ENCODE measurements at places on chromosomes 7 and 10.

DNA sequence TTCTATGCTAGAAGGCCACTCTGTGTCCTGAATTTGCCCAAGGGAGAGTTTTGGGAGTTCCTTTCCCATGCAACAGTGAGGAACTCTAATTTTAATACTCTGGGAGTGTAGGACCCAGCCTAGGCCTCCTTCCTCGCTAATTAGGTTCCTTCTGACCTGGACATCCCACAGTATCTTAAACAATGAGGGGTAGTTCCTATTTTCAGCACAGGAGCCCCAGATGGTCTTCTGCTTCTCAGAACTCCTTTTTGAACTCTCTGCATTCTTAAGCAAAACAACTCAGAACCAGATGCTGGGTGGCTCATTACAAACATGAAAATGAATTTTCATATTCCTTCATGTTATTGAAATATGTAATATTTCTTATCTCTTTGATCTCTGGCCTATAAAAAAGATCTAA lies 116.9 kb downstream of the LRMDA start:
- DNase-seq: no peak

GRCh38 chr7:70188901-70189650 lies 590.8 kb downstream of the AUTS2 start:
- DNase-seq: no peak

DNA sequence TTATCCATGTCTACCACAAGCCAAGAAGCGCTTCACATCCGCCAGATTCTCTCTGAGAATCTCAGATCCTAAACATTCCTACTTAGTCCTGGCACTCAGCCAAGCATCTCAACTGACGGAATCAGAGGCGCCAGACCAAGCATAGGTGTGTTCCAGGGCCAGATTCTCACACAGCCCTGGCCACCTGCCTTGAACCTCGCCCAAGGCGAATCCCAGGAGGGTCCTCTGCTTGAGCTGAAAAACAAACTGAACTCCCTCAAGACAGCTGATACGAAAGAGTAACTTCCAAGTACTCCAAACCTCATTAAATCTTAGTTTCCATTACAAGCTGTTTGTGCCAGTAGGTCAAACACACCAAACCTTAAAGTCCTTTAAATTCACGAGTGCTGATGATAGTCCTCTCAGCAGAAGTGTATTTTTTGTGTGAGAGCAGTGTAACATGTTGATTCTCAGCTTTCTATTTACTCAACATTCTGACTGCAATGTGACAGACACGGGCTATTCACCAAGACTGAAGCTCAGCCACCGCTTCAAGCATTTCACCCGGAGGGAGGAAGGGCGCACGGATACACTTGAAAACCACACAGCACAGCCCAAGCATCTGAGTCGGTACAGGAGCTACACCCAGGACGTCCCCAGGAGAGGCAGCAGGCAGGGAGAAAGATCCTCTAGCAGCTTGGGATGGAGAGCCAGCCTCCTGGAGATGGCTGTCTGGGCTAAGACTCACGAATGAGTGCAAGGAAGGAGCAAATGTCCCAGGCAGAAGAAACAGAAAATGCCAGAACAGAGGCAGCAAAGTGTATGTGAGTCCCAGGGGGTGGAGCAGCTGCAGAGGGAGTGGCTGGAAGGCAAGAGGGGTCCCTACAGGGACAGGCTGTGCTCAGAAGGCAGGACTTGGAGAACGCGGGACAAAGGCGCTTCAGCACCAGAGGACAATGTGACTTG lies 6.0 kb downstream of the PARD3 start:
- DNase-seq: no peak

DNA sequence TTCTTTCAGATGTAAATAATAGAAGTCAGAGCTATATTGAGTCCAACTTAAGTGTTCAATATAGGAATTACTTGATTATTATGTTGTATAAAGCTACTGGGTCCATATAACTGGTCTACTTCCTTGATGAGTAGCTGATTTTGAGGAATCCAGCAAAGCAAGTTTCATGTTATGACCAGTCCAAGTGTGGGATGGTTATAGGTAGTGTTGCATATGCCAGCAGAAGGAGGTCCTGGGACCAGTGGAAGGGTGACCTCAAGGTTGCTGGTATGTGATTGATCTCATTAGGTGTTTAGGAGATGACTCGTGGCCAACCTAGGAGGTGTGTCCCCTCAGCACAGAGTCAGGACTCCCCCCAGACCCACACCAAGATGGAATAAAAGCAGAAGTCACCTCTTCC lies 551.5 kb downstream of the KCNMA1 start:
- DNase-seq: no peak

DNA sequence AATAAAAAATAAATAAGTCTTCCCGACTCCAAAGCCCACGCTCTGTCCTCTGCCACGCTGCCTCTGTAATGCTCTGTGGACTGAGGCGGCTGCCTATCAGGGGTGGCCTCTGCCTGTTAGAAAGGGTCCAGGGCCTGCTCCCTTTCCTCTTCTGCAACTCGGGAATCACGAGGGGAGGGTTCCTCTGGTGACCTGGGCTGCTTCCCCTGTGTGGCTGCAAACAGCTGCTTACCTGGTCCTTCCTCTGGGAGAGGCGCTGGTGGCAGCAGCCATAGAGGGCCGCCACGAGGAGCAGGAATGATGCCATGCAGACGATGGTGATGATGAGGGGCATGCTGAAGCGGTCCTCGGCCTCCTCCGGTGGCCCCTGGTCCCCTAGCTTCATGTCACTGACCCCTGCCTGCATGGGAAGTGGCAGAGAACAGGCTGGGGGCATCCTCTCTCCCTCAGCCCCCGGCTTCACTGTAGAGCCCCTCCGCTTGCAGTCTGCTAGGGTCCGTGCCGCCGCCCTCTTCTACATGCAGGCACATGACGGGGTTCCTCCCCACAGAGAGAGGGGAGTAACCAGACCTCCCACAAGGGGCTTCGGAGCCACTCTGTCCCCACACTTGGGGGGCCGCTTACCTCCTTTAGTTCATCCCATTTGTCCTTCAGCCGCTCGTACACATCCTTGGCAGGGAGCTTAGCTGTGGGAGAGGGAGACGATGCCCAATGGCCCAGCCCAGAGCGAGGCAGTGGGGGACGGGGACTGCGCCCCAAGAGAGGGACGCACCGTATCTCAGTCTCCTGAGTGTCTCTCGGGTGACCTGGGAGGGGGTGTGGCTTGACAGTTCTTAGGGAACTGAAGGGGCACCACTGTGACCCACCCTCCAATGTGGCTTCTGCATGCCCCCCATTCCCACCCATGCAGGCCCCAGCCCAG lies 50.5 kb downstream of the PODXL start:
- no peak for DNase-seq

- DNase-seq: no peak
Observed at GRCh38 chr10:26503911-26504310, 65.8 kb downstream of the APBB1IP start.

DNA sequence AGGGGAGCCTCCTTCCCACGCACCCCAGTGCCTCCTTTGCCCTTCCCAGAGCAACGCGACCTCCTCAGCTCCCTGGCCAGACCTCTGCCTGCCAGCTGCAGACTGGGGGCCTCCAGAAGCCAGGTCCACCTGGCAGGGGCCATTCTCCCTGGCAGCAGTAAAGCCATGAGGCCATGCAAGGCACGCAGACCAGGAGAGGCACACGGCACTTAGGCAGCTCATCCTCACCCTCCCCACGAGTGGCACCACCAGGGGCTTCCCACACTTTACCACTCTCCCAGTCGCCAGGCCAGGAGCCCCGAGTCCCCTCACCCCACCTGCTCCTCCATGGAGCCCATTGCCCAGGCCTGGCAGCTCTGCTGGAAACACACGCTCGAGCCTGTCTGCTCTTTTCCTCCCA lies 85.4 kb downstream of the PROSER2 start:
- no peak for DNase-seq

GRCh38 chr10:97914171-97914836 lies 64.7 kb downstream of the GOLGA7B start:
- DNase-seq: no peak

DNA sequence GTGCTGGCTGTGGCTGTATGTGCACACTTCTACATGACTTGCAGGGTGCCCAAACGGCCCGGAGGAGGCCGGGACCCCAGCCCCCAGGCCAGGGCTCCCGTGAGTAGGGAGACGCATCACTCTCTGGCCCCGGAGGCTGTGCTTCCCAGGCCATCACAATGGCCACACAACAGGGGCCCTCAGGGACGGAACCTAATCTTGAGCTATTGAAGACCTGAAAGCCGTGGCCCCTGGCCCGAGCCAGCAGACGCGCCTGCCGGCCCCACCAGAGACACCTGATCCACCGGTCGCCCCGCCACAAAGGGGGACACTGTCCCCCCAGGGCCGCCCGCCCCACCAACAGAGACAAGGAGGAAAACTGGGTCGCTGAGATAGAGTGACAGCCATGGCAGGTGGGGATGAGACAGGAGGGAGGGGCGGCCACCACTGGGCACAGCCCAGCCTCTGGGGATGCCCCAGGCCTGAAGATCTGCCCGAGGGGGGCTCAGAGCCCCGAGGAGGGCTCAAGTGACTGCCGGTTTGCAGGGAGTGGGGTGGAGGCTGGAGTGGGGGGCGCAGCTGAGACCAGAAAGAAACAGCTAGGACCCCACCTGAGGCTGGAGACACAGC lies 10.2 kb upstream of the LFNG start:
- no peak for DNase-seq

GRCh38 chr10:44934416-44935200 lies 23.5 kb downstream of the TMEM72 start:
- DNase-seq: no peak

DNA sequence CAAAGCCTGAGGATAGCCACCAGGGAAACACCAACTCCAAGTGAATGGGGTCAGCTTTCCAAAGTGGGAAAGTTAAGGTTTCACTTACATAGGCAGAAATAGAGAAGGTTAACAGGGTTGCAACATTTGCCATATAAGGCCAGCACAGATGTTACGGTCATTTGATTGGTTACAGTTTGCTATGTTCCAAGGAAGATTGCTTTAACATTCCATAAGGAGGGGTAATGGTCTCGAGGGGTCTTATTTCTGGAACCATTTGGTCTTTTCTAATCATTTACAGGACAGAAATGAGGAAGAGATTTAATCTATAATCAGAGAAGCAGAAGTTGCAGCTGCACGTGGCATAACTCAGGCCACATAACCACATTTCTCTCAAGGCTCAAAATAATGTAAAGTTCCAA lies 679.4 kb upstream of the C7orf33 start:
- DNase-seq: no peak

GRCh38 chr7:126079581-126079980 lies 1150.0 kb upstream of the POT1 start:
- no peak for DNase-seq

GRCh38 chr7:116592445-116592844 lies 67.6 kb downstream of the CAV1 start:
- DNase-seq: no peak

DNA sequence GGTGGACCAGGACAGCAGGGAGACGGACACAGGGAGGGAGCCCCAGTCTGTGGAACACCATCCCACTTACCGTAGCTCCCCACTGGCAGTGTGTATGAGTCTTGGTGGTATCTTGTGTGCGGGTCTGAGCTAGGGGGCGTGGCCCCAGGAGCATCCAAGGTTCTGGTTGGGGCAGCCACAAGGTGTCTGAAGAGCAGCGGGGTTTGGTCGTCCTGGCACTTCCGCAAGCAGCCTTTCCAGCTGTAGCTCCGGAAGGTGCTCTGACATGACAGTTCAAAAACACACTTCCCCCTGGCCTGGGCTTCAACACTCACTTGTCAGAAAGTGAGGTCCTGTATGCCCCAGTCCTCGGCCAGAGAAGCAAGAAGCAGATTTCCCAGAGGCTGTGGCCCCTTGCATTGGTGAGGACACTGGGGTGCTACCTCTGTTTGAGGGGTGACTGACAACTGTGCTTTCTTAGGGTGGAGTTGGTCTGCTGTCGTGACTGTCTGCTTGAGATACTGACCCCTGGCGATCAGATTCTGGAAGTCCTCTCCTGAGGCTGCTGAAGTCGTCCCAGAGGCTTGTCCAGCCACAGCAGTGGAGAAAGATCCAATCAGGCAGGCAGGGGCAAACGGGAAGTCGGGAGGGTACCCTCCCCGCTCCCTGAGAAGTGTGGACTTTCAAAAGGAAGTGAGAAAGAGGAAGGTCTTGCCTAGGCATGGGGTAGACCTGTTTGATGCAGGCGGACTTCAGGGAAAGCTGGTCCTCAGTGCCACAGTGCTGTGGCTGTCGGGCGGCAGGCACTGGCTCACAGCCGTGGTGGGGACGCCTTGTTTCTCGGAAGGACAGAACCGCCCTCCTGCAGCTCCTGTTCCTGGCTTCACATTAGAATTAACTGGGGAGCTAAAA lies 51.4 kb upstream of the PFKFB3 start:
- DNase-seq: no peak

DNA sequence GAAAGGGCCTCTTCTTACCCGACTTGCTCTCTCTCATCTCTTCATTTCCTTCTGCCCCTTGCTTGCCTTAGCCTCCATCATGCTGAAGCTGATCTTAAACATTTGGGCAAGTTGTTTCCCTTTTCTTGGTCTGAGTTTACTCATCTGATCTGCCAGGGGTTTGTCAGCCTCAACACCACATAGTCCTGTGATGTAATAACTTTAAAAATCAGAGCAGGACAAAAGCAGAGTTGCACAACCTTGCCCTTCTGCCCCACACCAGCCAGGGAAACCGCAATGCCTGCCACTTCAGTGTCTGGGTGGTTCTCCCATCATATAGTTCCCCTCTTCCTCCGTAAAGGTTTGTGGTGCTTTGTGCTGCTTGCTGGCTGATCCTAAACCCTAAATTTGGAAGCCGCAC lies 9.9 kb upstream of the LIPM start:
- DNase-seq: no peak

GRCh38 chr10:90642650-90643049 lies 215.2 kb downstream of the HTR7 start:
- no peak for DNase-seq

DNA sequence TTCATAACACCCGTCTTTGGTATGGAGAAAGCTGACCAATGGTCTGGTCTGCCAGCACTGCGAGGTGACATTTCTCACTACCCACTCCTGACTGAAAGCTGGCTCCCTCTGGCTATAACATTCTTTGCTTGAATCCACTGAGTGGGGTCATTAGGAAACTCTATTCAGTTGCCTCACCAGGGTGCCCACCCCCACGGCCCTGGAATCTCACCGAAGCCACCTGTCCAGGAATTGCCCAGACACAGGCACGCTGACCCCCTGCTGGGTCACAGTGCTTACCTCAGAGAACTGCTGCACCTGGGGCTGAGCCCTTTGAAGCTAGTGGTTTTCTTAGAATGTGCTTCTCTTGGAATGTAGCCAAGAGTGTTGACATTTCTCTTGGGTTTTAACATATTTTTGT lies 28.6 kb downstream of the HECW1 start:
- DNase-seq: no peak
